Panc1 (cell line): ENCODE measurements at places on chromosomes 6 and 20.

GRCh38 chr6:38016824-38017223, 197.3 kb downstream of the ZFAND3 start:
- DNase-seq, result no peak

DNA sequence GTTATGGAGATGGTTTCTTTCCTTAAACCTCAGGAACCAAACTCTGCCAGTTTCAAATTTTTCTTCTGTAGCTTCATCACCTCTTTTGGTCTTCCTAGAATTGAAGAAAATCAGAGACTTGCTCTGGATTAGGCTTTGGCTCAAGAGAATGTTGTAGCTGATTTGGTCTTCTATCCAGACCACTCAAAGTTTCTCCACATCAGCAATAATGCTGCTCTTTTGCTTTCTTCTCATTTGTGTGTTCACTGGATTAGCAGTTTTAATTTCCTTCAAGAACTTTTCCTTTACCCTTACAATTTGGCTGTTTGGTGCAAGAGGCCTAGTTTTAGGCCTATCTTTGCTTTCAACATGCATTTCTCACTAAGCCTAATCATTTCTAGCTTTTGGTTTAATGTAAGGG, 78.1 kb upstream of the PLCB4 start:
- DNase-seq, result no peak

- no peak for DNase-seq
Measured at GRCh38 chr6:79330704-79331103, 96.2 kb upstream of the HMGN3 start.

GRCh38 chr6:170067181-170067641, 223.7 kb downstream of the DLL1 start:
- DNase-seq, result no peak

GRCh38 chr20:54680872-54681619, 205.7 kb downstream of the DOK5 start:
- no peak for DNase-seq
